ENCODE measurements at places on chromosomes 12 and 14.

DNA sequence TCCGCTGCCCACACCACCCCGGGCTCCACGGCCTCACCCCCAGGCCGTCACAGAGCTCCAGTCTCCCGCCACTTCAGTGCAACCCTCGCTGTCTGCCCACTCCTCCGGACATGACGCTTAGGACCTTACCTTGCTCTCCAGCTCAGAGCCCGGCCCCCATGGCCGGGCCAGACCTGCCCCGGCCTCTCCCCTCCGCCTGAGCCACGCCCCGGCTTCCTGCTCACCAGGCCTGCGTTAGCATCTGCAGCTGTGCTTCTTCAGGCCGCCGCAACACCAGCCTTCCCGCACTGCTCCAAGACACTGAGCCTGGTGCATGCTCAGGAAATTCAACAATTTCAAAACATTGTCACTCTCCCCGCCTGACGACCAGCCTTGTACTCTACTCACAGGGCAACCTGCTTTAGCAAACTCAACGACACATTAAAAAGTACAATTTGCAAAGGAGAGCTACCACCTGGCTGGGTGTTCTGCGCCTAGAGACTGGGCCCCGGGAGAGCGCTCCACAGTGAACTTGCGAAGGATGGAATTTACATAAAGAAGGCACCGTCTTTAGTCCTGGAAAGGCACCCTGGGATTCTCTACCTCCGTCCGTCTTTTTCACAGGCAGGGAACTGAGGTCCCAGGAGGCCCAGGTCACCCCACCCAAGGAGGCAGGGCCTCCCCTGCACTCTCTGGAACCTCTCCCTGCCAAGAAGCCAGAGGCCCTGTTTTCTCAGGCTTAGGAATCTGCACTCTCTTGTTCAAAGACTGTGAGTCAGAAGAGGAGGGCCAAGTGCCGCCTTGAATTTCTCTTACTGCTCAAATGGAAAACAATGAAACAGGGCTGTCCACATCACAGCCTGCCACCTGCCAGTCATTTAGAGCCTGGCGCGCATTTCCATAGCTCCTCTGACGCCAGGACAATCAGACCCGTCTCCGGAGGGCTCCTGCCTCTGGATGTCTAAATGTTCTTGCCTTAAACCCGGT, 51.3 kb downstream of the STX2 start:
- DNase-seq, result no peak

DNA sequence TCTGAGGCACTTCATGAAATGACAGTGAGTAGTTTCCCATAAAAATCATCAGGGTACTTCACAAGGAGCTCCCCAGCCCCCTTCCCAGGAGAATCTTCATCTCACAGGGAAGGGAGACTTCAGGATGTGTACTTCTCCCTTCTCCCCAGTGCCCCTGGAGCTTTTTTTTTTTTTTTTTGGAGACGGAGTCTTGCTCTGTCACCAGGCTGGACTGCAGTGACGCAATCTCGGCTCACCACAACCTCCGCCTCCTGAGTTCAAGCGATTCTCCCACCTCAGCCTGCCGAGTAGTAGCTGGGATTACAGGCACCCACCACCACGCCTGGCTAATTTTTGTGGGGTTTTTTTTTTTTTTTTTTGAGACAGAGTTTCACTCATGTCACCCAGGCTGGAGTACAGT, 10.4 kb downstream of the ITPK1 start:
- no peak for DNase-seq

DNA sequence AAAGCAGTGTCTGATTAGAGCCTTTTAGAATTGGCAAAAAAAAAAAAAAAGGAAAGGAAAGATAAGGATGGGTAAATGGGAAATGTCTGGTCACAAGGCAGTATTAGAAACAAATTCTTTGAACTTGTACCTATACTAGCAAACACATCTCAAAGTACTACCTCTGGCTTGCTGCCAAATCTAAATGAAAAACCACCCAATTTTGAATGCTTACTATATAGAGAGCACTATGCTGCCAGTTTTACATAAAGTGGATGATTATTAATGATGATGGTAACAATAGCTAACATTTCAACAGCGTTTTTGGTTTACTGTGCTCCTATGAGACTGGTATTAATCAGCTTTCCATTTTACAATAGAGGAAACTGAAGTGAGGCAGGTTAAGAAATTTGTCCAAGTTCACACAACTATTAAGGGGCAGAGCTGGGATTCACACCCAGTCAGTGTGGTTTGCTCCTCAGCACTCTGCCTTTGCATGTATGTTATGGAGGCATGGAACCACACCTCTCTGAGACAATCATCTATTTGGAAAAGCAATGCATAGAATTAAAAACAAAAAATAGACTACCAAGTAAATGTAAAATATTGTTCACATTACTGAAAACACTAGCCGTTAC, 34.2 kb downstream of the ATP2B1 start:
- no peak for DNase-seq

GRCh38 chr14:96592591-96593386, 90.6 kb downstream of the PAPOLA start:
- DNase-seq, result peak; percentile 30

GRCh38 chr14:51019089-51019488, 74.8 kb upstream of the PYGL start:
- no peak for DNase-seq

DNA sequence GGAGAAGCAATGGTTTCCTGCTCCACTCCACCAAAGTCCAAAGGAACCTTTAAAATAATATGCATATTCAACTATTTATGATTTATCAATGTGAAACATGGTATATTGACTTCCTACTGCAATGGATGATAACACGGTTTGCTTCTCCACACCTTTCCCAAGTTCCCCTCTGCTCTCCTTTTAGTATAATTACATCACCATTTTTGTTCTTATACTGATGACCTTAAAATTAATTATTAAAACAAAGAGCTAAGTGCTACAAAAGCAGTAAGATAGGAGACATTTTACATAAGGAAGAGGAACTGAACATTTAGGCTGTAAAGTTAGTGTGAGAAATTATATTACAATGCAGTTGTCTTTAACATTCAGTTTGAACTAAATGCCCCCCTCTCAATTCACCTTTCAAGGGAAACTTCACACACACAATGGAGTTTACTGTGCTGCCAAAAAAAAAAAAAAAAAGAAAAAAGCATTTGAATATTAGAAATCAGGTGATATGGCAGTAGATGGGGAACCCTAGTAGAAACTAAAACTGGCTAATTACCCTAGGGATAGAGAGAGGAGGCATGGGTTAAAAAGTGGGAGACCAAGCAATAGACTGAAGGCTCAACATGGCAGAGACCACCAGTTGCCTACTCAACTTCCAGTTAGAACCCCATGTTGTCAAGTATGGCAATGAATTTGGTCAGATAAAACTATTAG, 37.1 kb upstream of the STK38L start:
- no peak for DNase-seq

DNA sequence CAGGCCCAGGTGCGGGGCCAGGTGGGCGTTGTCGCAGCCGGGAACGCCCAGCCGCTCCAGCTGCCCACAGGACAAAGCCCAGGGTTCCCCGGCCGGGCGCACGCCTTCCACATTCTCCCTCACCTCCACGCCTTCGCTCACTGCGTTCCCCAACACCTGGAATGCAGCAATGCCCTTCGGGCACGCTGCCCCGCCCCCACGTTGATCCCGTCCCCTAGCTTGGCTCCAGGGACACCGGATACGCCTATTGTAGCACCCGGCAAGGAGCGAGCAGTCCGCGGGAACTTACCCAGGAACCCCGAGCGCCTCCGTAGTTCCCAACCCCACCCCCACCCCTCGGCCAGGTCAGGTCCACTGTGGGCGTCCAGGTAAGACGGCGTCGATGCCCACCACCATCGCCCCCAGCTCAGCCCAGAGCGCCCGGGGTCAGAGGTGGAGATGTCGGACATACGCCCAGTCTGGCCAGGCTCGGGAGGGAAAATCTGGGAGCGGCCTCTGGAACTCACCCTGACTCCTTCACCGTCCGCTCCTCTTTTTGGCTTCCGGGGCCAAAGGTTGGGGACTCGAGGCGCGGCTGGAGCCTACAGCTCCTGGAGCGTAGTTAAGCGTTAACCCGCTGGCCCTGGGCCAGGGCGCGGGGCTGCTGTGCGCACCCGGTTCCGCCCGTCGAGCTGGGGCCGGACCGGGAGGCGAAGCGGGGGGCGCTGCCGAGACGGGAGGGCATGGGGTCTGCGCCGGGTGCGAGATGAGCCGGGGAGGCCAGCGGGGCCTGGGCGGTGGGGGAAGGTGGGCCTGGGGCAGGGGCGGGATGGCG, 594 bp upstream of the CEP170B start:
- peak; percentile 84 for DNase-seq

DNA sequence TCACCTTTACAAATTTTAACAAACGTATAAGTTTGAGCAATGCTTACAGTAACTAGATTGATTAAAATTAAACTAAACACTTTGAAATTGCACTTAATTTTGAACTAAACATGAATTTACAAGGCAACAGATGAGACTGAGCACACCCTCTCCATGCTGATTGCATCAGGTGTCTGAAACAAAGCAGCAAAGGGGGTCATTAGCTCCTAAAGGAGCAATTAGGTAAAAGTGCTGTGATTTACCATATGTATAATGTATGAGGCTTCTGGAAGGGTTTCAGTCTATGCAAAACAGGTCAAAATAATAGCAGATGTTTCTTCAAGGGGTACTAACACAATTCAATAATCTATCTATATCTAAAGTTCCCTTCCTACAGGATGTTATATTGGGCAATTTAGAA, 98.8 kb upstream of the LMNTD1 start:
- DNase-seq, result no peak

GRCh38 chr14:78486081-78486480, 315.9 kb downstream of the NRXN3 start:
- no peak for DNase-seq

GRCh38 chr12:50055831-50056638, 1.4 kb upstream of the ASIC1 start:
- DNase-seq, result peak; percentile 37

DNA sequence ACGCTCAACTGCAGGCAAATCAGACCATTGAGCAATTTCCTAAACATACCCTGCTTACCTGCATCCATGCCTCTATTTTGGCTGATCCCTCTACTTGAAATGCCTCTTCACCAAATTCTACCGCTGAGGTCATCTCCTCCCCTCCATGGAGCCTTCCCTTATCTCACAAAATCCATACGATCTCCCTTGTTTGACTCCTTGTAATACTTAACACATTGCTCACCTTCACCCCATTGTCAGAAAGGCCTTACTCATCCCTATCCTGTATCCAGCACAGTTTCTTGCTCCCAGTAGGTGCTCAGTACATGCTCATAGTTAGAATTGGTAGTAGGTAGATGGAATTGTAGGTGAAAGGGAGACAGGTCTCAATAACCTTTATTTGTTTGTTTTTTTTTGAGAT, 5.4 kb downstream of the DDN start:
- no peak for DNase-seq

- DNase-seq, result peak; percentile 14
Observed at GRCh38 chr12:91326058-91327027, 143.7 kb upstream of the DCN start.

- no peak for DNase-seq
Observed at GRCh38 chr14:51147183-51147582, 52.3 kb upstream of the TRIM9 start.

- DNase-seq, result no peak
Observed at GRCh38 chr14:61965030-61965745, 203.0 kb downstream of the SNAPC1 start.

DNA sequence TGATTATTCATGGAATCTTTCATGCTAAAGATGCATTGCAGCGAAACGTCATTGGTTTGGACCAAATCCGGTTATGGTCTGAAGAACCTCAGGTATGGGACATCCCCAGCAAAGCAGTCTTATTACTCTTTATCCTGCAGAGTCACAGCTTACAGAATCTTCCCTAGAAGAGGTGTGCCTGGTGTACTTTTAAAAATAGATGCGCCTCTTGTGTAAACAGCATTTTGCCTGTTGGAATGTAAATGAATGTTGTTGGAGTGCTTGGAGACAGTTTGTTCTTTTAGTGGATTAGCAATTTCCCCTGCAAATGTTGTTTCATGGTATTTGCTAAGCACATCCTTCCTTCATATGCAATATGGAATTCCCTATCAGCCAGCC, 242.5 kb downstream of the ZFP36L1 start:
- no peak for DNase-seq

DNA sequence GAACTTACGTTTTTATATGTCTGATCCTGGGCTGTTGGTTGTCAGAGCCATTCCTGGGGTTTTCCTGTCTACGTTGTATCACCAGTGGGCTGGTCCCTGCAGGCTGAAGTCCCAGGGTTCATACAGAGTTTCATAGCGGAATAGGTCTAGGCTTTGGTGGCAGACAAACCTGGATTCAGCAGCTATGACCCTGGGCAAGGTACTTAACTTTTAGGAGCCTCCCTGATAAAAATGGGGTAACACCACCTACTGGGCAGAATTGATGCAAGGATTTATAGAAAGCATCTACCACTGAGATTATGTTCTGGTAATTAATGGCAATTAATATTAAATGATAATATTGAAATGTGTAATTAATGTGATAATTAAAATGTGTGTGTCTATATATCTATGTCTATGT, 141.2 kb downstream of the SYNE2 start:
- no peak for DNase-seq

- no peak for DNase-seq
Observed at GRCh38 chr14:52987514-52987913, 36.7 kb upstream of the FERMT2 start.

DNA sequence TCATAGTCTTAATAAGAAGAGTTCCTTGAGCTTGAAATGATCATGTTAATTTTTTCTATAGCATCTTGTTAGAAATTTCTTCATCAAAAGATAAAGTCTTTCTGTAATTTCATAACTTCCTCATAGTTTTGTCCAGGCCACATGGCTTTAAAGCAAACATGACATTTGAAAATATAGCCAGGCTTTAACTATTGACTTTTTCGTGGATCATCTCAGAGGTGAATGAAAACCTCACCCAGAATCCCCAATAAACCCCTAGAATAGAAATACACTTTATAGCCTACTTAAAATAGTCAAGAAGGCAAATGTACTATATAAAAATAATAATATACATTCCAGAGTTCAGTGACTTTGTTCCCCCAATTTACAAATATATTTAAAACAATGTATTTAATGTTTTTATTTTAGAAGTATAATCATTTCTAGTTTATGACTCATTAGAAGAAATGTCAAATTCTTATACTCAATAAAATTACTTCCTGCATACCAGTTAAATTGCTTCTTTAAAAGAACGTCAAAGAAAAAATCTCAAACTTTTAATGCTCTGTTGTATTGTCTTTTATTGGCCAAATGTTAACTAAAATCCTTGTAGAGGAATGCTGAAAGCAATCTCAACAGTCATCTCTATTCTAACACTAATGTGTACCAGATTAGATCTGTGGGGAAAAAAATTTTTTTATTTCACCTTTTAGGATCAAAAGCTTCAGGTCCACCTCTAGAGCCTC, 21.6 kb downstream of the EXOC5 start:
- no peak for DNase-seq

- DNase-seq, result no peak
Observed at GRCh38 chr12:46858368-46858767, 32.6 kb upstream of the SLC38A4 start.

GRCh38 chr14:21258005-21258888, 11.0 kb downstream of the HNRNPC start:
- no peak for DNase-seq
